ENCODE measurements at places on chromosomes 12 and 14. TPM values are rescaled to one million over a fixed set of nuclear protein-coding genes. Genes with fewer than 3 reads are reported as not detected.

DNA sequence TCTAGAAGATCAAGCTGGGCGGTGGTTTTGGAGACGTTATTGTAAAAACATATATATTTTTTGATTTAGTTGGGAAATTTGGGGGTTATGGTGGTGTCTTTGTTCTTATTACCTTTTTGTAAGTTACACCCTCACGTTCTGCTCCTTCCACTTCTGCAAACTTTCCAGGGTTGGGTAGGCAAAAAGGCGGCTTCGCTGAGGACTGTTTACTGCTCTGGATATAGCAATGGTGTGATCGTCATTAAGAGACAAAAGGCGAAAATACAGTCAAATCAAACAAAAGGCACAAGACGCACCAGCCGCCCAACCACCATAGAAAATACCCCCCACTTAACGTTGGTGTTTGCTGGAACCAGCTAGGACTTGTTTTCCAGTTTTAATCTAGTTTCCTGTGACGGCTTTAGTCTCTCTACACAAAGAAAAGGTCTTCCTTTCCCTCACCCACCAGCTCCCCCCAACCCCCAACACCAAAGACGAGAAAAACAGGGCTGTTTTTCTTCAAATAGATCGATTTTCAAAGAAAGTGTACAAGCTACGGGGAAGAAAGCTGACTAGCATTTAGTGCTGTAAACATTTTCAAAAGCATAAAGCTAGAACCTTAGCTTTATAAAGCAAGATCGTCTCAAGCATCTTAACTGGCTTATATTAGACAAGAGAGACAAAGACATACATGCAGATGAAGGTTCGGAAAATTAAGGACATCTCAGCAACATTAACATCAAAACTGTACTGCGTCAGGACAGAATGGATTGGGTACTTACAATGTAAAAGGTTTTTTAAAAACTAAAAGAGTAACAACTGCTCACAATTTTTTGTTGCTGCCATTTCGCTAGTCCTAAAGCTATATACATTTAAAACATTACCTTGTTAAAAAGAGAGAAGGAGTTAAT is 2.0 kb upstream of the SETD1B start:
- DNase-seq, result peak; percentile 54

DNA sequence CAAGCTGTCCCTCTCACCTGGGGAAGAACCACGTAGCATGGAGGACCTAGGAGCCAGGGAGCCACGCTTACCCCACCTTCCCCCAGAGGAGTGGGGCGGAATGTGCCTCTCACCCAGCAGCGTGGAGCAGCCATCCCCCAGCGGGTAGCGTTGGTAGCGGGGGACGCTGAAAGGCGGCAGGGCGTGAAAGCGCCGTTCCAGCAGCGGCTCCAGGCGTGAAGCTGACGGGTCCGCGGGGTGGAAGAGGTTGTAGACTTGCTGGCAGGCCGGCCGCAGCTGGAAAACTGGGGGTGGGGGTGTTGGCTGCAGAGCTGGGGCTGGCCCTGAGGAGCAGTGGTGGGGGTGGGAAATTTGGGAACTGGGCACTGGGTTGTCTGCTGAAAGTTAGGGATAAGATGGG is 11.9 kb downstream of the ARL6IP4 start:
- DNase-seq, result no peak

DNA sequence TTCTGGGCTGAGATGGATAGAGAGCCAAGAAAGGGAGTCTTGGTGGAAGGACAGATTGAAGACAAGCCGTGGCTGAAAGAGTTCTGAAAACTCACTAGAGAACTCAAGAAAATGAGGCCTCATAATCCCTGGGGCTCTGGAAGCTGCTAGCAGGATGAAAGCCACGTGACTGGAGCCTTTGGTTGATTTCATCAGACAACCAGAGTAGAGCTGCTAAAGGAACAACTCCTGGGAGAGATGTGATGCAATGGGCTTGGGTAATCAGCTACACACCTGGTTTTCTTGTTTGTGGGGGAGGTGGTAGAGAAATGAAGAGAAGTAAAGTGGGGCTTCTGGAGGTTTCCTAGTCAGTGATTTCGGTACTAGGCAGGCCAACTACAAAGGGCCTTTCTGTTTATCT is 13.4 kb downstream of the CSRNP2 start:
- no peak for DNase-seq

- DNase-seq, result no peak
Observed at GRCh38 chr14:38860530-38860929, 242.5 kb downstream of the SEC23A start.

- no peak for DNase-seq
Observed at GRCh38 chr14:75109877-75110276, 17.0 kb downstream of the NEK9 start.

- DNase-seq, result no peak
Observed at GRCh38 chr14:27234331-27234730, 636.5 kb upstream of the NOVA1 start.

GRCh38 chr14:33617154-33617553 is 333.7 kb downstream of the EGLN3 start:
- DNase-seq, result peak; percentile 77

DNA sequence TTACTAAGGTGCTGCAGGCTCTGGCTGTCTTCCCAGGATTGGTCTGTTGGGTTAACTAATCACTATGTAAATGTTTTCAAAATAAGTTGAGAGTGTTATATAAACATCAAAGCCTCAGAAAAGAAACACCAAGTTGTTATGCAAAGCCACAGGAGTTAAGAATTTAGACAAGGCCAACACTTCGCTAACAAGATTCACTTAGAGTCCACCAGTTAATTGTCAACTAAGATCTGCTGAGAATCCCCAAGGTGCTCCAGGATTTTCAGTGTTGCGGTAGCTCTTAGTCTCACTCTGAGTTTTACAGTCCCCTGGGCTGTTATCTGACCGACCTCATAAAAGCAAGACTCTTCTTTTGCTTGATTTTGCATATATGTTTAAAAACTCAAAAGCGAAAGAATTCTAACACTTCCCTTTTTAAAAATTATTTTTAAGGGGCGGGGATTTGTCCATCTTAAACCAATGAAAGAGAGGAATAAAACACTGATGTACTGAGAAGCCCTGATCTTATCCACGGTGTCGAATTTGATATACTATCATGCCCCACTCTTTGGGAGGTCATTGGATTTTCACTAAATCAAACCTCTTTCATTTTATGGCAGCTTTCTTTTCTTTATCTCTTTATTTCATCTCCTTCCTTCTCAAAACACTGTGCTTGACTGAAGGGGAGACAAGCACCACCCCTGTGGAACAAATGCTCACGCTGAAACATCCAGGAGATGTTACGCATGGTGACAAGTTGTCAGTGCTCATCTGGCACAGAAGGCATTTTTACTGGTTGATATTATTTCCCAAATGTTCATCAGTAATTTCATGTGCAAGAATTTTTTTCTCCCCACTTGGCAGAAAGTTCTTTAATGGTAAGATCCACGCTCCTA is 7.0 kb downstream of the NIN start:
- no peak for DNase-seq

DNA sequence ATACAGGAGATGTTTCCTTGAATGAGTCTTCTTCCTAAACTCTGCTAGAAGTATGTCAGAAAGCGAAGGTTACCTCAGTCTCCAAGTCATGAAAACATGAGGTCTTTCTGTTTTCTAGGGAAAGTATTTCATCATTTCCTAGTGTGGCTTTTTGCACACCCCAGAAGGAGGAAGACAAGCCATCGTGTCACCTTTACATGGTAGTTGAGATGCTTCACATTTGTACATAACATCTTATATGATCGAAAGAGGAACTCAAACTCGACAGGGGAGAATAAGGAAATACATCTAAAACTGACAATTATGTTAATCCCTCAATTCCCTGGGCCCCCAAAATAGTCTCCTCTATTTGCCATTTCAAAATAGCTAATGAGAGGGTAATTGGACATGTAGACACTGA is 214.1 kb upstream of the PLEKHG7 start:
- no peak for DNase-seq

DNA sequence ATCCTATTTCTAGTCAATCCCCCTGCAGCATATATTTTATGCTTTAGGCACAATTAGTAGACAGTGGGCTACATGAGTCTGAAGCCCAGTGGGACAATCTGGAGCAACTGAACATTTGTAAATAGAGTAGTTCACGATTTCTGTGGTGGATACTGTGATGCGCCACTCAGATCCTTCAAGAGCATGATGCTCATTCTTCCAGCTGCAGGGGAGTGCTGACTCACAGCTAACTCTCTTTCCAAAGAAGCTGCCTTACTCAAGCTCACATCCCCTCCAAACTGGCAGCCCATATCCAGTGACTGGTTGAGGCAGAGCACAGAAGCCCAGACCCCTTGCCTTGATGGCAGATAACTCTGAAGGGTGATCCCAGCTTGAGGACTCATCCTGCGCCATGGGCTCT is 224.2 kb upstream of the EEA1 start:
- DNase-seq, result peak; percentile 33

GRCh38 chr14:23015618-23016017 is 5.7 kb upstream of the C14orf93 start:
- DNase-seq, result no peak

GRCh38 chr12:112833939-112834338 is 42.4 kb downstream of the RPH3A start:
- no peak for DNase-seq

- peak; percentile 56 for DNase-seq
Observed at GRCh38 chr12:93860668-93861373, 183.6 kb downstream of the CRADD start.

- DNase-seq, result no peak
Observed at GRCh38 chr12:42854826-42855225, 265.3 kb upstream of the PRICKLE1 start.

DNA sequence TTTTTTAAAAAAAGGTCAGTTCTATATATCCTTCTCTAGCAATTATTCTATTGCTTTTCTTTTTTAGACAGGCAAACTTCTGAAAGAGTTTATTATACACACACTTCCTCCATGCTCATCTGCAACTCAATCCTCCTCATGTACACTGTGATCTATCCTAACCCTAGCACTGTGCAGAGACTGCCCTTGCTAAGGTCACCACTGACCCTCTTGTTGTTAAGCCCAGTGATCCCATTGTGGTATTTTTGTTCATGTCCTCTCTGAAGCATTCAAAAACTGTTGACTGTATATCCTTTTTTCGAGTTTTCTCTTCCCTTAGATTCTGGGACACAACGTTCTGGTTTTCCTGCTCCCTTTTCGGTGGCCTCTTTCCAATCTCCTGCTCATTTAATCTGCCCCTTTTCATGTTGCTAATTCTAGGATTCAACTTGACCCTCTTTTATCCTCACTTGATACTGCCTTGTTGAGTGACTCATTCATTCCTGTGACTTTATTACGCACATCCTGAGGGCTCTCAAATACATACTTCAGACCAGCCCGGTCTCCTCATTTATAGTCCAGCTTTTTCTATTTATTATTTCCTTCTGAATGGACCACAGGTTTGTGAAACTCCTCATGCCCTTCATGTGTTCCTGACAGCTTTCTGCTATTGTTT is 53.9 kb upstream of the PTPRB start:
- peak; percentile 37 for DNase-seq

DNA sequence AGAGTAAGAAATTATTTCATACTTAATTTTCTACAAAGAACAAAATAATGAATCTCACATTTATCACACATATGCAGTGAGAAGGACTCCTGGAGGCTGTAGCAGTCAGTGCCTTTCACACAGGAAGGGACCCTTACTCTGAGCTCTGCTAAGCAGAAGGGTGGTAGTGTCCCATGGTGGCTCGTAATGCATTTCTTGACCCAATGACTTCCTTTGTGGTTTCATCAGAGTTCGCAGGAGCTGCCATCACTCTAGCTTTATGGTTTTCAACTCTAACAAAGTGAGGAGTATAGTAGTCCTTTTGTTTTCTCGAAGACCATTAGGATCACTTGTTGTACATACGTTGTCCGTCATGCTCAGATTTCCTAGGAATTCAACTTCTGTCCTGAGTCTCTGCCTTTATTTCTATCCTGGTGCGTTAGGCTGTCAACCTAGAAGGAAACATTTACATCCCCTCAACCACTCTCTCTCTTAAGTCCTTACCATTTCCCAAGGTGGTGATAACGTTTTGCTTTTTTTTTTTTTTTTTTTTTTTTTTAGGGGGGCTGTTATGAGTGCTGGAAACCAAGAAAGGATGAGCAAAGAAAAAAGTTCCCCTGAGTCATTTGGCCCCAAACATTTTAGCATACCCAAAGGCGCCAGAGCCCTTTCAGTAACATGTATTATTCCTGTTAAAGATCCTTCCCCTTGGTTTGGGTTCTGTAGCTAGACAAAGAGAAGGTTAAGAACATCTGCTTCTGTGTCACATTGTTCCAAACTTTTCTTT is 37.2 kb downstream of the GABARAPL1 start:
- no peak for DNase-seq

DNA sequence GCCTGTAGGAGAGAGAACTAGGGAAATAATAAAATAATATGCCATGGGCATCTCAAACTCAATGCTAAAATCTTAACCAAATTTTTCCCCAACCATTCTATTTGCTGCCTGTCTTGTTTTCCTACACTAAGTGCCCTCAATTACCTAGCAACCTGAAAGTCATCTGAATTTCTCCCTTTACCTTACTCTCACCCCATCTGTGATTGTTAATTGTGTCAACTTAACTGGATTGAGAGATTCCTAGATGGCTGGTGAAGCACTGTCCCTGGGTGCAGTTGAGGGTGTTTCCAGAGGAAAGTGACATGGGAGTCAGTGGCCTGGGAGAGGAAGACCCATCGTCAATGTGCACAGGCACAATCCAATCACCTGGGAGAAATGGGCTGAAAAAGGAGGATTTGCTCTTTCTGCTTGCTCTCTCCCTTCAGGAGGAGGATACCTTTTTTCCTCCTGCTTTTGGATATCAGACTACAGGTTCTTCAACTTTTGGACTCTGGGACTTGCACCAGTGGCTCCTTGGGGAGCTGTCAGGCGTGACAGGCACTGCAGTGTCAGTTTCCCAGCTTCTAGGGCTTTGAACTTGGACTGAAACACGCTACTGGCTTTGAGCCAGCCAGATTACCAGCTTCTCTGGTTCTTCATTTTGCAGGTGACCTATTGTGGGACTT is 100.1 kb downstream of the PPP1R12A start:
- DNase-seq, result no peak

- peak; percentile 7 for DNase-seq
Observed at GRCh38 chr14:25178255-25178654, 128.3 kb upstream of the STXBP6 start.

DNA sequence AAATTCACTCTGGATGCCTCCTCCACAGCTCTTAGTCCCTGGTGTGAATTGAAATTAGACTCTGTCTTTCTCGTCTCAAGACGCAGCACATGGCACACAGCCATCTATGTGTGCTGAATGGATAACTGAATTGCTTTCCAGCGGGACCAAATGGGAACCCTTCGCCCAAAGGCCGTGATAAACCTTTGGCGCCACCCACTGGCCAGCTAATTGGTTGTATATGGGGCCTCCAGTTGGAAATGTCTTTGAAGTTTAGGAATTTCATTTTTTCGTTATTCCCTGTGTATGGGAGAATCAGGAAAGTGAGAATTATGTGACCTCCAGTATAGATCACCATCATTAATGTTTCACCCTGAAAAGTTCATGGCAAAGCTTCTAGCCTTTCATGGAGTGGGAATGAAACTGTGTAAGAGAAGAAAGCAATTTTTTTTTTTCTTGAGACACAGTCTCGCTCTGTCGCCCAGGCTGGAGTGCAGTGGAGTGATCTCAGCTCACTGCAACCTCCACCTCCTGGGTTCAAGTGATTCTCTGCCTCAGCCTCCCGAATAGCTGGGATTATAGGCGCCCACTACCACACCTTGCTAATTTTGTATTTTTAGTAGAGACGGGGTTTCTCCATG is 9.8 kb upstream of the HSP90AA1 start:
- peak; percentile 77 for DNase-seq

The CLEC6A gene
- total RNA-seq, result not detected

The CLEC2D gene
- total RNA-seq, result 0.39 TPM

The ZNF740 gene
- 12.0 TPM for total RNA-seq

The PRICKLE1 gene
- 2.4 TPM for total RNA-seq

The KLHL33 gene
- not detected for total RNA-seq

The E2F7 gene
- total RNA-seq, result 19.9 TPM

The ACTR10 gene
- 71.3 TPM for total RNA-seq

The AHSA1 gene
- total RNA-seq, result 440 TPM

The MOK gene
- 86.9 TPM for total RNA-seq

The SINHCAF gene
- total RNA-seq, result 191 TPM
